Thoracic aorta (tissue), 2 donors: ENCODE measurements at places on chromosomes 11 and 22. TPM values are rescaled to one million over a fixed set of nuclear protein-coding genes. Genes with fewer than 3 reads are reported as not detected.

DNA sequence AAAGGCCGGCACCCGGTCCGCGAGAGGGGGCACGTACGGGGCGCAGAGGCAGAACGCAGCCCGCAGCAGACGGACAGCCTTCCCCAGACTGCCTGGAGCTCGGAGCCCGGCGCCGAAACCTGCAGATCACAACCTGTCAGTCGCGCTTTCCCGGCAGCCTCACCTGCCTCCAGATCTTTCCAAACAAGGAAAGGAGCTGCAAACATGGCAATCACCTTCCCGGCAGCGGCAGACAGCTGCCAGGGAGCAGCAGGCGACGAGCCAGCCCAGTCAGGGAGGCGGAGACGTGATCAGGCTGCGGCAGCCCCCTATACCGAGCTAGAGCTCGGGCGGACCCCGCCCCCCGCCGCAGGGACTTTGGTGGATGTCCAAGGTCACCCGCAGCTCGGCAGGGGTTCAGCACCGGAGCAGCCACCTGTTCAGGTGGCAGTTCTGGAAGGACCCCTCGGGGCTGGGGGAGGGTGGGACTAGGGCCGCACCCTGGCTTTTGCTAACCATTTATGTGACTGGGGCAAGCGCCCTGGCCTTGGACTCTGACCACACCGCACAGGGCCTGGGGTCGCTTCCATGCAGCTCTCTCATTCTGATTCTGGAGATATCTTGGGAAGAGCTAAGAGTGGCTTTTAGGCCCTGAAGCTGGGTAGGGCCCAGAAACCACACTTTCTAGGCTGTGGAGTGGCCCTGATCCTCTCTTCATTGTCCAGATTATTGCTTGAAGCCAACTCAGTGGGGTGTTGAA, 143.8 kb downstream of the NECTIN1 start:
- no peak for DNase-seq

DNA sequence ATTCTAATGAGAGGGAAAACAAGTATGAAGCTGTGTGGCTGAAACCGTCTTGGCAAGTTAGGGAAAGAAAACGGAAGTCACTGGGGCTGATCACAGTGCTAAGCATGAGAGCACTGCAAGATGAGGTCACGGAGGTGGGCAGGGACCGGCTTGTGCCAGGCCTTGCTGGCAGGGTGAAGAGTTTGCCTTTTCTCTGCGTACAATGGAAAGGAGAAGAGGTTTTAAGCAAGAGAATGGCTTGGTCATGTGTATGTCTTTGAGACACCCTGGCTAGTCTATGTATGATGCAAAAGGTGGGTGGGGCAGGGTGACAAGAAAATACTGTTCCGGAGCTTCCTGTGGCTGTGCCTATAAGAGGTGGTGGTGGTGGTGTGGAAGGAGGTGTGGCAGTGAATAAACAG, 567.9 kb downstream of the NTM start:
- no peak for DNase-seq

- DNase-seq, result no peak
Measured at GRCh38 chr11:123069908-123070821, 8.2 kb upstream of the HSPA8 start.

DNA sequence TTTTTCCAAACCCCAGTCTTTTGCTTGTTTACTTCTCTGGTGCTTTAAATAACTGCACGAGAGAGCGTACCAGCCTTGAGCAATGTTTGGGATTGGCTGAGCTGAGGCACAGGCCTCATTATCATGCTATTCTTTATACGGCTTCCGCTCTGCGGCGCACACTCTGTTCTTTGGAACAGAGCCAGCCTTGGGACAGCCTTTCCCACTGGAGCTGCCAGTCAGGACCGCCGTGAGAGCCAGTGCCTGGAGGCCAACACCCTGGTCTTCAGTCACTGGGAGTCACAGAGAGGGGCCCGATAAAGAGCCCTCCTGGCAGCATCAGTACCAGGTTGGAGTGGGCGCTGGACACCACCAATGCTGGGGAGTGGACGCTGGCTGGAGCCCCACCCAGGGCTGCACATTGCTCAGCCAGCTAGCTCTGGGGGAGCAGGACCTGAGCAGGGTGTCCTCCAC, 125.6 kb downstream of the BCR start:
- peak; percentile 43 for DNase-seq

DNA sequence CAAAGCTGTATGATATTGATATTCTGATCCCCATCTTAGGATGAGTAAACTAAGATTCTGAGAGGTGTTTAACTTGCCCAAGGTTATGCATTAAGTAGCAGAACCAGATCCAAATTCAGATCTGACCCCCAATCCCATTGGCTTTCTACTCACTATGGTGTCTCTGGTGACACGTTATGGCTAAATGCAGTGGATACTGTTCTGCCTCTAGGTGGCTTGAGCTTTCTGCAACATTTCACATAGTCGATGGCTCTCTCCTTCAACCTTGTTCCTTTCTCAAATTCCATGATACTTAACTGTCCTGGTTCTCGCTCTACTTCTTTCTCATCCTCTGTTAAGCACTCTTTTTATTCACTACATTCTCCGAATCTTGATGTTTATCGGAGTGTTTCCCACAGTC, 9.4 kb downstream of the C11orf97 start:
- no peak for DNase-seq

GRCh38 chr11:35783809-35784208, 121.2 kb downstream of the TRIM44 start:
- DNase-seq, result no peak

Gene EMID1
- not detected for total RNA-seq

Gene C11orf42
- not detected for total RNA-seq

Gene RIBC2
- total RNA-seq, result not detected

Gene TSSC4
- total RNA-seq, result 57.9 TPM
